ENCODE measurements at places on chromosomes 5 and 9. TPM values are rescaled to one million over a fixed set of nuclear protein-coding genes. Genes with fewer than 3 reads are reported as not detected.
A peak's percentile ranks its signal among the peaks of the same experiment; 100 is the strongest.

Gene TMC1
- not detected for total RNA-seq

GRCh38 chr9:127629468-127630081 lies 17.5 kb downstream of the STXBP1 start:
- DNase-seq, result no peak

Gene ACSL6
- total RNA-seq, result not detected

Gene APBA1
- total RNA-seq, result 0.53 TPM

DNA sequence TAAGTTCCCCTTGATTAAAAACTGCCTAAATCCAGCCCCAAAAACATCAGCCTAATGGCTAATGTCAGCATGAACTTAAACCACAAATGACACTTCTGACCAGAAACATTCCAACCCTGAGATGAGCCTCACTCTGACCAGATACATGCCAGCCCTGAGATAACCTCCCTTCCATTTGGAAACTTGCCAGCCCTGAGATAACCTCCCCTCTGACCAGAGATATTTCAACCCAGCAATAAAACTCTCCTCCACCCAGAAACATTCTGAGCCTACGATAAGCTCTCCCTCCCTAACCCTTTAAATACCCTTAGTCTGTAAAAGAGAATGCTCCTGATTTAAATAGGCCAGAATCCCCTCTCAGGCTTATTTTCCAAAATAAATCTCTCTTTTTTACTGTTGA lies 1035.7 kb upstream of the NUDT12 start:
- no peak for DNase-seq

Gene PROB1
- 0.59 TPM for total RNA-seq

DNA sequence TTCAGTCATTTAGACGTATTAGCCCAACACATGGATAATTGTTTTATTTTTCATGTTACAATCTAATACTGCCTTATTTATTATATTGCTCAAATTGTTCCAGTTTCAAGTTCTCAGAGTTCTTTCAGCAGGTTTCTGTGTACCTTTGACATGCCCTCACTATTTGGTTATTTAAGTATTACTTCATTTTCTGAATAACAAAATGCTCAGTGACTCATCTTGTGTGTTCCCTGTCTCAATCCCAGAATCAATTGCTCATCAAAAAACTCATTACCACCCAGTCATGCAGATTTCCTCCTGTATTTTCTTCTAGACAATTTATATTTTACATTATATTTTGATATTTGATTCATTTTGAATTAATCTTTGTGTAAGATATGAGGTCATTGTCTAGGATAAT lies 562.6 kb downstream of the ANXA1 start:
- no peak for DNase-seq

- DNase-seq, result peak; percentile 76
Observed at GRCh38 chr5:163564321-163564938, 59.0 kb downstream of the MAT2B start.

DNA sequence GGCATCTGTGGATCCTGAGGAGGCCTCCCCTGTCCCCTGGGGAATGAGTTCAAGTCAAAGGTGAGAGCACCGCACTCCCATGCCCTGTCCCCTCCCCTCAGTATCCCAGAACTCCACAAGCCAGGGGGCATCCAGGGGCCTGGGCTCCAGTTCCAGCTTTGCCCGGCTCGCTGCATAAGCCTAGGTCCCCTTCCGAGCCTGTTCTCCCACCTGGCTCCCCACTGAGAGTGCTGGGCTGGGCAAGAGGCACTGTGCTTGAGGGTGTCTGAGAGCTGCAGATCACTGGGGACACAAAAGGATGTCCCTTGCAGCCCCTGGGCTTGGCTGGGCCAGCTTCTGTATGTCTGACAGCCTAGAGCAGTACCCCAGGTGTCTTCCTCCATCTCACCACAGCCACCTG lies 4.6 kb downstream of the DOK3 start:
- DNase-seq, result no peak

GRCh38 chr9:69234683-69235082 lies 60.6 kb downstream of the TJP2 start:
- DNase-seq, result no peak

GRCh38 chr9:84471816-84472215 lies 131.3 kb upstream of the SLC28A3 start:
- no peak for DNase-seq

DNA sequence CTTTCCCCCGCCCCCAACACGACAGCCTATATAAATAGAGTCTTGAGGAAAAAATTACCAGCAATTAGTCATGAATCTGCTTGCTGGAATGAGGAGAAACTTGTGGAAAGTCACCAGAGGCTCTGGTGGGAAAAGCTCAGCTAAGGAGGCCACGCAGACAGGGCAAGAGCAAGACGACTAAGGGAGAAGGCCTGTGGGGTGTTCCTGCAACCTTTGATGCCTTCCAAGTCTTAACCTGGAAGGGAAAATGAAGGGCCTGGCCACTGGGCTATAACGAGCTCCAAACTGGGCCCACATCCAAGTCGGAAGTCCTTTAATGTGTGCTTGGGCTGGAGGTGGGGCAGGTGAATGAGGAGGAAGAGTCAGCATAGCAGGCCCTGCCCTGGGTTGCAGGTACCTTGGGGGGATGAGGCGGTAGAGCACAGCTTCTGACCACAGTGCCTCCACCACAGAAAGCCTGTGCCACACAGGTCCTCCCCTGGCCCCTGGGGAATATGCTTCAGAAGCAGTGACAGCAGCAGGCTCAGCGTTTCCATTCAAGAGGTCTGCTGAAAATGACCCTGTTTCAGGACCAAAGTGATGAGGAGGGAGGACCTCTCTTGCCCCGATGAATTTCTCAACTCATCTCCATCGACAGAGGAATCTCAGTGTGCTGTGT lies 92.8 kb upstream of the LRRTM2 start:
- DNase-seq, result no peak

GRCh38 chr9:78541868-78542443 lies 245.0 kb downstream of the PSAT1 start:
- no peak for DNase-seq

GRCh38 chr9:126424511-126424910 lies 97.9 kb downstream of the MVB12B start:
- DNase-seq, result peak; percentile 38

Gene MYOT
- total RNA-seq, result not detected

- DNase-seq, result no peak
Observed at GRCh38 chr5:38618154-38618553, 61.7 kb upstream of the LIFR start.

DNA sequence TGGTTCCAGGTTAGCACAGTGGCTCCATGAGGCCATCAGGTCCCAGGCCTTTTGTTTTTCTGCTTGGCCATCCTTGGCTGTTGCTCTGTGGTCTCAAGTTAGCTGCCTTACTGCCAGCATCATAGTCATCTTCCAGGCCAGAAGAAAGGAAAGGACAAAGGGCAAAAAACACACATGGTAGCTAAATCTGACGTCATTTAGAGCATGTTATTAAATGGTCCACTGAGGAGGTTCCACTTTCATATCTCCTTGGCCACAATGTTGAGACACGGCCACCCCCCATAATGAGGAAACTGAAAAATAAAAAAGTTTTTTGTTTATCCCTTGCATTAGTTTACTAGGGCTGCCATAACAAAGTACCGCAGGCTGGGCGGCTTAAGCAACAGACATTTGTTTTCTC lies 106.4 kb upstream of the NIPBL start:
- DNase-seq, result no peak

Gene TNC
- total RNA-seq, result 181 TPM

DNA sequence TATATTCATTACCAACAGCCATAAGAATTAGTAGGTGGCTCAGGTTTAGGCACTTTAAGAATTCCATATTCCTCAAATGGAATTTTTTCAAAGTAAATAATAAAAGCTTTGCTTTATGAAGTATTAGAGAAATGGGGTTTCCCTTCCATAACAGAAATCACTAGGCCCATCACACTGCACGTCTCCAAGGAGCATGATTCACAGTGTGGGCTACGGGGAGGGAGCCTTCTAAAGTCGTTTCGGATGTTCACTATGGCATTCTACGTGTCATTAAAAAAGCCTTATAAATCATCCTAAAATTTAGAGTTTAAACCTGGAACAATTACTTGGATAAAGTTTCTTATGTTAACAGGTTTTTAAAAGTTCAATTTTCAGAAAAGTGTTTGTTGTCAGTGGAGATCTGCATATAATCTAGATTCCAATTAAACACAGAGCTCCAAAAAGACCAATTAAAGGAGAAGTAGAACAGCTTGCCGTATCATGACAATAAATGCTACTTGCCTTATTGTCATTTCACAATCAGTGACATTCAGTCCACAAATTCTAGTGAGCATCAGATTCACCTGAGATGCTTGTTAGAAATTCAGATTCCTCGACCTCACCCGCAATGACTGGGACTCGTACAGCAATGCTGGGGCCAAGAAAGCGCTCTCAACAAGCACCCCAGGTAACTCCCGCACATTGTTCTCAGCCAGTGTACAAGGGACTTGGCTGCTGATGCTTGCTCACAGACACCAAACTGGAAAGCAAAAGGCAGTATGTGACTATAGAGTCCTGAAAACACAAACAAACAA lies 115.7 kb downstream of the NFIB start:
- no peak for DNase-seq

GRCh38 chr5:179054036-179054785 lies 6.0 kb upstream of the ZNF354C start:
- DNase-seq, result no peak

Gene KCNT1
- 0.51 TPM for total RNA-seq

Gene C9orf153
- 0.55 TPM for total RNA-seq

GRCh38 chr5:92956886-92957285 lies 624.1 kb downstream of the NR2F1-AS1 start:
- DNase-seq, result no peak

GRCh38 chr5:42952578-42952974 lies 87.5 kb downstream of the ANXA2R start:
- DNase-seq, result no peak

DNA sequence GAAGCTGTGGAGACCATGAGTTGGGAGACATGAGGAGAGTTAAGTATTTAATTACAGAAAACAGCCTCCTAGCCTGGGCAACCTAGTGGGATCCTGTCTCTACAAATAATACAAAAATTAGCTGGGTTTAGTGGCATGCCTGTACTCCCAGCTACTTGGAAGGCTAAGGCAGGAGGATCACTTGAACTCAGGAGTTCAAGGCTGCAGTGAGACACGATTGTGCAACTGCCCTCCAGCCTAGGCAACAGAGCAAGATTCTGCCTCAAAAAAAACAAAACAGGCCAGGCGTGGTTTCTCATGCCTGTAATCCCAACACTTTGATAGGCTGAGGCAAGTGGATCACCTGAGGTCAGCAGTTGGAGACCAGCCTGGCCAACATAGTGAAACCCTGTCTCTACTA lies 52.6 kb downstream of the AQP7 start:
- DNase-seq, result no peak

GRCh38 chr5:163706053-163706771 lies 200.8 kb downstream of the MAT2B start:
- no peak for DNase-seq

DNA sequence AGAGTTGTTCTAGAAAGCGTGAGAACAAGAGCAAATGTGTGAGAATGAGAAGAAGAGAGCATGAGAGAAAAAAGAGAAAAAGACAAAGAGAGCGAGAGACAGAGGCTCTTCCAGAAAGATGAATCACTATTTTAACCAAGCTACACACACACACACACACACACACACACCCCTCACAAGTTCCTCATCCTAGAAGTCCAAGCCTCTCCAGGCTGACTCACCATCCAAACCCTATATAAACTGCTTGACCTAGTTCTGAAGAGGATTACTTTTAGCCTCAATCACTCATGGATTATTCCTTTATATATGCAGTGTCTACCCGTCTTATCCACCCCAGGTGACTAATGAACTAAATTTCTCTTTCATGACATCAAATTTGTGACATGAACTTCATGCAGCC lies 37.6 kb downstream of the C9orf57 start:
- no peak for DNase-seq

DNA sequence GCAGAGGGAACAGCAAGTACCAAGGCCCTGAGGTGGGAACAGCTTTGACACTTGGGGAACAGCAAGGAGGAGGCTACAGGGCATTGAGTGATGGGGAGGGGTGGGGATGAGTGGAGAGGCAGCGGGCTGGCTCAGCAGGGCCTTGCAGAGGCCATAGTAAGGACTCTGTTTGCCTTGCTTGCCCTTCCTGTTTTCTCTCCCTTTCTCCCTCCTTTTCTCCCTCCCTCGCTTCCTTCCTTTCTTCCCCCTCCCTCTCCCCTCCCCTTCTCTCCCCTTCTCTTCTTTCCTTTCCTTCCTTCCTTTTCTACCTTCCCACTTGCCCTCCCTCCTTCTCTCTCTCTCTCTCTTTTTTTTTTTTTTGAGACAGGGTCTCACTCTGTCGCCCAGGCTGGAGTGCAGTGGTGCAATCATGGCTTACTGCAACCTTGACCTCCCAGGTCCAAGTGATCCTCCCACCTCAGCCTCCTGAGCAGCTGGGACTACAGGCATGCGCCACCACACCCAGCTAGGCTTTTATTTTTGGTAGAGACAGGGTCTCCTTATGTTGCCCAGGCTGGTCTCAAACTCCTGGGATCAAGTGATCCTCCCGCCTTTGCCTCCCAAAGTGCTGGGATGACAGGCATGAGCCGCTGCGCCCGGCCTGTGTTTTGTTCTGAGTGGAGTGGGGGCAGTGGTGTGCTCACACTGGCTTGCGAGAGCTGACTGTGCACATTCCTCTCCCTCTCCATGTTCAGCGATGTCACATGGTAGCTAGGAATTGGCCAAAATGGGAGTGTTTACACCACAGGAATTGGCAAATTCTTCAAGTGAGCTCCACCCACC lies 17.1 kb downstream of the IER5L start:
- DNase-seq, result no peak

GRCh38 chr5:173577817-173578216 lies 38.6 kb downstream of the BOD1 start:
- DNase-seq, result no peak

- DNase-seq, result no peak
Observed at GRCh38 chr5:42360056-42360455, 63.2 kb upstream of the GHR start.

GRCh38 chr5:35640623-35641022 lies 23.0 kb downstream of the SPEF2 start:
- no peak for DNase-seq

GRCh38 chr9:75088646-75089372 lies 495 bp downstream of the OSTF1 start:
- peak; percentile 74 for DNase-seq

Gene TRIM23
- 13.8 TPM for total RNA-seq

DNA sequence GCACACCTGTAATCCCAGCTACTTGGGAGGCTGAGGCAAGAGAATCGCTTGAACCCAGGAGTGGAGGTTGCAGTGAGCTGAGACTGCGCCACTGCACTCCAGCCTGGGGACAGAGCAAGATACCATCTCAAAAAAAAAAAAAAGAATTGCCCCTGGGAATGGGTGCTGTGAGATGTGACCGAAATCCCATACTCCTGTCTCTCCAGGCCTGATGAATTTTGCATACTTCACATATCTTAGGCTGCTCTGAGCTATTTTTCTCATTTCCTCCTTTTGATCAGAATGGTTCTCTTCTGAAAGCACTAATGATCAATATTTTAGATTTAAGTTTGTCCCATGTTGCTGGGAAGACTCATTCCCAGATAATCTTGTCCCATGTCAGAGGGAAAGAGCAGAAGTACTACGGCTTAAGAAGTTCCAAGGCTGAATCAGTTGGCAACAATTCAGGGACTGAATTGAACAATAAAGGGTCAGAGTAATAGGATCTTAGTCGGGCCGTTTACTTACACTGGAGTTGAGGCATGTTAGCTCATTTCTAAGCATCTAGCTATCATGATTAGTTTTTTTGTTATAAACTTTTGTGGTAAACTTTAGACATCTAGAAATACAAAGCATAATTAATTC lies 44.2 kb upstream of the TENT2 start:
- DNase-seq, result no peak

Gene ZNF883
- not detected for total RNA-seq

- DNase-seq, result no peak
Observed at GRCh38 chr9:116027096-116027495, 126.5 kb upstream of the PAPPA start.

All from SJCRH30 (cell line).